ENCODE measurements at places on chromosomes 16 and 17.

DNA sequence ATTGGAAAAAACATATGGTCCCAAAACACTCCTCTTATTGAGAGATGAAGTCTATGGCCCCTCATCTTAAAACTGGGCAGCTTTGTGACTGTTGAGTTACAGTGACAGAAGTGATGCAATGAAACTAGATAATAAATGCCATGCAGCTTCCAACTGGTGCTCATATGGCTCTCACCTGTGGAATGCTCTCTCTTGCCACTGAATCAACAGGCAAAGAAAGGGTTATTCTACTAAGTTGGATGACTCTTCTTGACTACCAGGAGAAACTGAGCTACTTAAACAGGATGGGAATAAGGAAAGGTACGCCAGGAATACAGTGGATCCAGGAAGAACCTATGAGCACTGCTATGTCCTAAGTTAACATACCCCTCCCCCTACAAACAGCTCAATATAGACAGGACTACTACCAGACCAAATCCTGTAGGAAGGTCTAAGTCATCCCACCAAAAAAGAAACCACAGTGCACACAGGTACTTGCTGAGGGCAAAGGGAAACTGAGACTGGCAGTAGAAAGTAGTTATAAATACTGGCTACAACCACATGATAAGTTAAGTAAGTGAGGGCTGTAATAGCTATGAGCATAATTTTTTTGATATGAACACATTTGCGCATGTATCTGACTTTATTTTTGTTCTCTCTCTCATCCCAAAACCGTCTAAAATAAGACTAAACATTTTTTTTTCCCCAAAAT lies 398.5 kb downstream of the ZFHX3 start:
- DNase-seq: no peak

GRCh38 chr17:17693253-17694168 lies 12.3 kb downstream of the RAI1 start:
- no peak for DNase-seq

- peak; percentile 6 for DNase-seq
Observed at GRCh38 chr16:4696172-4696904, 3.0 kb downstream of the NUDT16L1 start.

- no peak for DNase-seq
Observed at GRCh38 chr17:75125984-75126383, 5.6 kb downstream of the NT5C start.

- no peak for DNase-seq
Observed at GRCh38 chr16:14454391-14454790, 175.7 kb downstream of the PARN start.

GRCh38 chr17:73302189-73302588 lies 9.6 kb downstream of the CDC42EP4 start:
- no peak for DNase-seq

- no peak for DNase-seq
Observed at GRCh38 chr16:84084570-84085270, 32.0 kb downstream of the MBTPS1 start.

DNA sequence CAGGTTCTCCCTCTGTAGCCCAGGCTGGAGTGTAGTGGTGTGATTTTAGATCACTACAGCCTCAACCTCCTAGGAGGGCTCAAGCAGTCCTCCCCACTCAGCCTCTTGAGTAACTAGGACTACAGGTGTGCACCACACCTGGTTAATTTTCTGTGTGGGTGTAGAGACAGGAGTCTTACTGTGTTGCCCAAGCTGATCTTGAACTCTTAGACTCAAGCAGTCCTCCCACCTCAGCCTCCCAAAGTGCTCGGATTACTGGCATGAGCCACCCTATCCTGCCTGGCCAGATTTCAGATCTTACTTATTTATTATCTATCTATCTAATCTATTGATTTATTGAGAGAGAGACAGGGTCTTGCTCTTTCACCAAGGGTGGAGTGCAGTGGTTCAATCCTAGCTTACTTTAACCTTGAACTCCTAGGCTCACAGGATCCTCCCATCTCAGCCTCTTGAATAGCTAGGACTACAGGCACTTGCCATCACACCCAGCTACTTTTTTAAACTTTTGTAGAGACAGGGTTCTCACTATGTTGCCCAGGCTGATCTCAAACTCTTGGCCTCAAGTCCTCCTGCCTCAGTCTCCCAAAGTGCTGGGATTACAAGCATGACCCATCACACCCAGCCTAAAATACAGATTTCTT lies 61.8 kb downstream of the TUBD1 start:
- DNase-seq: no peak

GRCh38 chr17:50794361-50794760 lies 27.0 kb upstream of the ANKRD40CL start:
- no peak for DNase-seq

DNA sequence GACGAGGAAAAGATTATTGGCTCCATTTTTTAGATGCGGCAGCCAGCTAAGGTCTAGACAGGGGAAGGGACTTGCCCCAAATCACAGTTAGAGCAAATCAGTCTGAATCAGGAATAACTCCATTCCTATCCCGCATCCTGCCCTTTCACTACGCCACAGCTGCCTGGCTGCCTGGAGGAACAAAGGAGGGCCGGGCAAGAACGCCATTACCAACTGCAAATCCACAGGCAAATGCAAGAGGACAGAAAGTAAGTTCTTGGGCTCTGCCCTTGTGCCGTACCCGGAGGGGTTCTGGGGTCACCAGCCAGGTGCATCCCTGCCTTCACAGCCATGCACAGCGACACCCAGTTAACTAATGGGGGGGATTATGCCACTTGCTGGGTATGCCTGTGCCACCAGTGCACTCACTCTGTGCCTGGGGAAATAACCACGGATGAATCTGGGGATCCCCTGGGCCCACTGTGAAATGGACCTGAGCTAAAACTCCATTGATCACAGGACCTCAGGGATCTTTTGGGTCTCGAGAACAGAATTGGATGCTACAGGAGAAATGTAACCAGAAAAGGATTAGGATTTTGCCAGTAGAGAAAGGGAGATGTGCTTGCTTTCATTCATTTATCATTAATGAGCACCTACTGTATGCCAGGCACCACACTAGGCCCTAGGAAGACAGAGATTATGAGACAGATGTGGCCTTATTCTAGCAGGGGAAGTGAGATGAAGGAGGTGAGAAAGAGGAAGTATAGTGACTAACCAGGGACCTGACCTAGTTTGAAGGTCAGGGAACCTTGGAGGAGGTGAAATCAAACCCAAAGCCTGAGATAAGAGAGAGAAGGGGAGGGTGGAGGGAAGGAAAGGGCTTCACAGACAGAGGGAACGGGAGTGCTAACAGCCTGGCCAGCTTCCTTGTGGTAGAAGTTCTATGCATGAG lies 17.7 kb downstream of the BCL7C start:
- no peak for DNase-seq
